GM23248 (cell line): ENCODE measurements at places on chromosomes 5 and 9.

GRCh38 chr9:89311346-89312221 is 589 bp downstream of the CKS2 start:
- DNase-seq, result peak; percentile 52
- H3K4me1 ChIP-seq, result peaks cover 35% of the 10 kb centered on the region
- H3K4me3 ChIP-seq, result peak overlapping the region; percentile 88
- H3K27ac ChIP-seq, result peak overlapping the region; percentile 49
- H3K27me3 ChIP-seq, result no peaks in the 10 kb centered on the region

DNA sequence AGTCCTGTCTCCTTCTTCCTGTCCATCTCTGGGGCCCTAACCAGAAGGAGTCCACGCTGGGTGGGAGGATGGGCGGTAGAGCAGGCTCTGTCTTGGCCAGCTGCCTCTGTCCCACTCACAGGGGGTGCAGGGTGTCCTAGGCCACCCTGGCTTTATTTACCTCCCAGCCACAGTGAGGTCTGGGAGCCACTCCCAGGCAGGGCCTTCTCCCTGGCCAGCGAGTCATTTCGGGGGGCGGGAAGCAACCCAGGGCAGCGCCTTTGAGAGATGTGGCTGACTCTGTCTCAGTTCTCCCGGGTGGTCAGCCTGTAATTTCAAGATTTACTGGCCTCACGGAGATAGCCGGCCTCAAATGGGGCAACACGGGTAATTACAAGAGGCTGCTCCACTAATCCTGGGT is 67.4 kb upstream of the PTCH1 start:
- no peak overlapping the region for H3K4me3 ChIP-seq
- DNase-seq, result no peak
- H3K4me1 ChIP-seq, result no peaks in the 10 kb centered on the region
- 0 out of 2 replicates have a peak, but pooled peaks cover 2% of the 10 kb centered on the region for H3K27me3 ChIP-seq

DNA sequence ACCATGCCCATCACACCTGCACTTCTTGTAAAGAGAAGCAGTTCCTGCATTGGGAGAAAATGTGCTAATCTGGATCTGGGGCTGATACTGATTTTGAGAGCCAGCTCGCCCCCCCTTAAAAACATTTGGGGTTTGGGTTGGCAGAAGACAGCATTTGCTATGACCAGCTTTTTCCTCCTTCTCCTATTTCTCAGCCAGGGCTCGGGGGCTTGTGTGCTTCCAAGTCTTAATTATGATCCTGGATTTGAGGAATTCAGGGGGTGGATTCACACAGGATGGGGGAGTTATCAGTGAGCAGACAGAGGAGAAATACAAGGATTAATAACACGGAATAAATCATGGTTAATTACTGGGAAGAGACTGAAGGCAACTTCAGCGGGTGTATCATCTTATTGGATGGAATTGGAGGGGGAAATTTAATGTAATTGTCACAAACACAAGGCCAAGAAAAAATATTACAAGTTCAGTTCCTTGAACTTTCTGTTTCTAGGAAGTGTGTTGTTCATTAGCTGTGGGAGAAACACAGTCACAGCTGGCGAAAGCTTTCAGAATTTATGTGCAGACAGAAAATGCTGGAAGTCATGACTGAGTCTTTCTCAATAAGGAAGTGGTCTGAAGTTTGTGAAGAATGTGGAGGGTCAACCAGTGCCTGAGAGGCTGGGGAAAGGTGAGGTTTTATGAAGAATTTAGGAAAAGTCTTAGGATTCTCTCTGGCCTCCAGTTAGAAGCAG is 15.3 kb downstream of the C9orf152 start:
- peak overlapping the region; percentile 48 for H3K4me3 ChIP-seq
- no peaks in the 10 kb centered on the region for H3K36me3 ChIP-seq
- peak; percentile 91 for DNase-seq
- peak overlapping the region; percentile 83 for H3K27ac ChIP-seq
- H3K4me1 ChIP-seq, result peaks cover 38% of the 10 kb centered on the region

DNA sequence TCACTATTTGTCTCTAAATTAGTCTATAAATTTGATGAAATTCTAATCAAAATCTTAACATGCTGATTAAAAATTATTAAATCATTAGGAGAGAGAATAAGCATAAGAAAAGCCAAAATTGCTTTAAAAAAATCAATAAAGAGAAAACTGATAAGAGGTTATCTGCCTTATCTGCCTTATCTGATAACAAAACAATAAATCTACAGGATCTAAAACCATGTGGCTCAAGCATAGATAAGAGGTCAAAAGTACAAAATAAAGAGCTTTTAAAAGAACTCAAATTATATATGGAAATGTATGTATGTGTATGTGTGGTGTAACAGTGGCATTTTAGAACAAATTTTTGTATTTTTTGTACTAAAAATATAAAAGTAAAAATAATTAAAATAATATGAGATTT is 18.6 kb downstream of the TRIM14 start:
- no peak for DNase-seq
- no peak overlapping the region for H3K4me3 ChIP-seq
- H3K4me1 ChIP-seq, result no peaks in the 10 kb centered on the region
- H3K36me3 ChIP-seq, result no peaks in the 10 kb centered on the region
- H3K27me3 ChIP-seq, result no peaks in the 10 kb centered on the region

DNA sequence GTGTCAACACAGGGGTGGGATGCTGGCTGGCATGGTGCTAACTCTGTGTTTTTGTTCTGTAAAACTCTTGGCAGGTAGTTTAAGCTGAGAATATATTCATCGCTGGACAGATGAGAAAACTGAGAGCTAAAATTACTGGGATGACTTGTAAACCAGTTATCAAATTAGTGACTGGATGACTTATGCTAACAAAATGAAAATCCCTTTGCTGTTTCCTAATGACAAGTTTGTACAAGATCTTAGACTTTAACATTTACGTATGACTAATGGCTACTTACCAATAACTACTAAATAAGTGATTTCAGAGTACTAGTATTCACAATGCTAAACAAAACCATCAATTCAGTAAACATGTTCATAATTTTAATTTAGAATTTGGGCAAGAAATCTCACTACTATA is 854.8 kb upstream of the ARRDC3 start:
- no peaks in the 10 kb centered on the region; the same call in 1 of the 2 replicates for H3K27me3 ChIP-seq
- H3K4me1 ChIP-seq, result no peaks in the 10 kb centered on the region
- H3K36me3 ChIP-seq, result no peaks in the 10 kb centered on the region
- H3K4me3 ChIP-seq, result no peak overlapping the region
- no peak overlapping the region for H3K27ac ChIP-seq
